Kidney tubule cell (primary cell): ENCODE measurements at places on chromosomes 5 and 9.

GRCh38 chr9:536597-537511 is 304.6 kb upstream of the DMRT1 start:
- no peak for DNase-seq

DNA sequence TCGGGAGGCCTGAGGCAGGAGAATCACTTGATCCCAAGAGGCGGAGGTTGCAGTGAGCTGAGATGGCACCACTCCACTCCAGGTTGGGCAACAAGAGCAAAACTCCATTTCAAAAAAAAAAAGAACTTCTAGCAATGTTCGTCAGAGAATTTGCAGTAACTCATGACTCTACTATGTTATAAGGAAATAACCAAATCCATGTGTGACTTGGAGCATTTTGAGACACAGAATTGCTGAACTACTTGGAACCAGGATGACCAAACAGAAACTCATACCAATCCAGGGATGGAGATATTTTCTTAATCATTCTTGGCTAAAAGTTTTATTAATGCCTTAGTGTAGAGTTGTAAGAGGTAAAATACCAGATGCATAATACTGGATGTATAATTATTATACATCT is 99.9 kb upstream of the BNC2 start:
- no peak for DNase-seq

- DNase-seq: no peak
Observed at GRCh38 chr9:15475923-15476536, 34.7 kb downstream of the PSIP1 start.

- DNase-seq: peak; percentile 50
Observed at GRCh38 chr5:82097-82496, 9.9 kb upstream of the PLEKHG4B start.
